Lower lobe of right lung (tissue), 2 donors: ENCODE measurements at places on chromosomes 12 and 14.

DNA sequence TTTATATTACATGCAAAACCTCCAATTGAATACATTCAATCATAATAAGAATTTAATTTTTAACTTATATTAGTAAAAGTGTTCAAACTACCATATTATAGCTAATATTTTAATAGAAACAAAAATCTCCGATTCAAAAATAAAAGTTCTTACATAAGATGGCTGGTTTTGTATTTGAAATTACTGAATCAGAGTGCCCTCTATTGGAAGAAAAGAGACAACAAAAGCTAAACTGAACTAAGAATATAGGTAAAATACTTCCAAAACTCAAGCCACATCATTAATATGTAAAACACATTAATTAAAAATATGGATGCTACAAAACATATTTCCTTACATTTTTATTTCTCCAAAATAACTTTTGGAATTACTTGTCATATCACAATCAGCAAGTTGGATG is 120.3 kb downstream of the GARIN6 start:
- no peak for DNase-seq
- no peaks in the 10 kb centered on the region for H3K27me3 ChIP-seq
- no peak overlapping the region for H3K27ac ChIP-seq
- no peaks in the 10 kb centered on the region for H3K36me3 ChIP-seq
- H3K4me3 ChIP-seq: no peak overlapping the region
- H3K4me1 ChIP-seq: no peaks in the 10 kb centered on the region

- H3K27me3 ChIP-seq: no peaks in the 10 kb centered on the region
- DNase-seq: no peak
- no peak overlapping the region for H3K4me3 ChIP-seq
- H3K4me1 ChIP-seq: no peaks in the 10 kb centered on the region
- H3K36me3 ChIP-seq: no peaks in the 10 kb centered on the region
Measured at GRCh38 chr12:95953000-95953399, 9.9 kb downstream of the AMDHD1 start.

DNA sequence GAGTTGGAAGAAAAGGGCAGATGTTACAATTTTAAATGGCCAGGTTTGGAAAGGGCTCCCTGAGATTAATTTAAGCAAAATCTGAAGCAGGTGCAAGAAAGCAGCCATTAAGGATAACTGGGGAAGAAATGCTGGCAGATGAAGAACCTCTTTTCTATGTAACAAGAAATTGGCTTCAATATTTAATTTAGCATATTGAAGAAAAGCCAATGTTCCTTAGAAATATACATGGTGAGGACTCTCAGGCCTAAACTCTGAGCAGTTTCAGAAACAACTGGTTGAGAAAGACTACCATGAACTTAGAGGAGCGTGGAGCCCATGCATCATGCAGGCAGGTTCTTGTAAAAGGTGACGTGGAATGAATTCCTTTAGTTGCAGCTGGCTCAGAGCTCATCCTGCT is 152.8 kb downstream of the LRIG3 start:
- H3K4me3 ChIP-seq: no peak overlapping the region
- no peak overlapping the region for H3K27ac ChIP-seq
- H3K36me3 ChIP-seq: no peaks in the 10 kb centered on the region
- H3K27me3 ChIP-seq: no peaks in the 10 kb centered on the region
- no peaks in the 10 kb centered on the region for H3K4me1 ChIP-seq
- no peak for DNase-seq

DNA sequence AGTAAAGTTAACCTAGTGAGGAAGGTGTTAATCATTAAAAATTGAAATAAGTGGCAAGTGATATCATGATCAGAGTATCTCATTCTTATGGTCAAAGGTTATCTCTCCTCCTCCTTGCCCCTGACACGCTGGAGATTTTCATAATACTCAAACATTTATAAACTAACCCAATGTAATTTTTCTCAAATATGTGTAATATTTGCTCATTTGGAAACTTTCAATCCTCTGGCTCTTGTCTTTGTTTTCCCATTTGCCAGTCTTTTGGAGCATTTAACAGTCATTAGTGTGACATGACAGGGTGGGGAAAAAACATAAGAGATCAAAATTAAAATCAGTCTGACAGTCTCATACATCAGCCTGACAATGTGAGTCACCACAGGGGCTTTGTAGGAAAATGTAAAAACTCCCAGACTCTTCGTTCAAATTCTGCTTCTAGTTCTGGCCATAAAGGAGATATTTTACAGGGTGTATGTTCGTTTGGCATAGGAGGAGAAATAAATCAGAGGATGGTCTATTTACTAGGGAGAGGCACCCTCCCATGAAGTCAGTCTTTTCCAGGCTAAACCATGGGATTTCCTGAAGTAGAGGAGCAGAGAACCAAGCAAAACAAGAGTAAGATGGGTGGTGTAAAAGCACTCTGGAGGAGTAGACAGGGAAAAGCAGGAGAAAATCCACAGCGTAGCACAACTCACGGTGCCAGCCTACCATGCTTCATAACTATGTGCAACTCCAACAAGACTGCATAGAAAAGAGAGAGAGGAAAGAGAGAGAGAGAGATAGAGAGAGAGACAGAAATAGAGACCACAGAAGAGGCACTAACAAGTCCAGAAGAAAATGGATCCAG is 369.2 kb upstream of the PDE3A start:
- no peak for DNase-seq
- no peaks in the 10 kb centered on the region for H3K4me1 ChIP-seq
- H3K4me3 ChIP-seq: no peak overlapping the region
- H3K27me3 ChIP-seq: no peaks in the 10 kb centered on the region
- H3K36me3 ChIP-seq: no peaks in the 10 kb centered on the region

DNA sequence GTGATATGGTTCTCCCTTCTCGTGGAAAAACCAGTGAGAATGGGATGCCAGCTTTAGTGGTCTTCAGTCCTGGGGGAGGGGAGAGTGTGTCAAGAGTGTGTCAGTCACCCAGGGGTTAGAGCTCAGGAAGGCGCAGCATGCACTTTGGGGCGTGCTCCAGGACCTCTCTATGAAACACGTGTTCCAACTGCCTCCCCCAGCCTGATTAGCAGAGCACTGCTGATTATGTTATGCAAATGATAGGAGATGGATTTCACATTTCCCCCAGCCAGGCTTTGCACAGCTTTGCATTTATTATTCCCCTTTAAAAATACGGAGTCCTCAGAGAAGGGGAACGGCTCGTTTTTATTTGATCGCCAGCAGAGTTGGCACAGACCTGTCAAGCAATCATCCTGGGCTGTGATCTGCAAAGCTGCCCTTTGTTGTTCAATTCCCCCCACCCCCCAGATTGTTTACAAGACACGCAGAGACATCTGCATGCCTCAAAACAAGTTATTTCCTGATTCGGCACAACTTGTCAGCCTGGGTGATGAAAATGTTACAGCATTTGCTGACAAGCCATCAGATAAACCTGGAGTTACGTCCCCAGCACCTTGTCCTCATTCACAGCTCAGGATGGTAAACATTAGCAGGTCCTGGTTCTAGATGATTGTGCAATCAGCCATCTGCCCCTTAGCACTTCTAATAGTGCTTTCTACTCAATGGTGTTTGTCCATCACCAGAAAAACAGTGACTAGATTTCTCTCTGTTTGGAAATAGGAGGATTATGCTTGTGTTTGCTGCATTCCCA is 196.5 kb downstream of the NOVA1 start:
- no peaks in the 10 kb centered on the region for H3K36me3 ChIP-seq
- no peak for DNase-seq
- H3K4me3 ChIP-seq: no peak overlapping the region
- no peaks in the 10 kb centered on the region for H3K27me3 ChIP-seq
- no peaks in the 10 kb centered on the region for H3K4me1 ChIP-seq

GRCh38 chr12:63319386-63319785 is 168.4 kb upstream of the AVPR1A start:
- no peaks in the 10 kb centered on the region for H3K27me3 ChIP-seq
- H3K4me1 ChIP-seq: no peaks in the 10 kb centered on the region
- no peak for DNase-seq
- H3K27ac ChIP-seq: no peak overlapping the region
- no peaks in the 10 kb centered on the region for H3K36me3 ChIP-seq

DNA sequence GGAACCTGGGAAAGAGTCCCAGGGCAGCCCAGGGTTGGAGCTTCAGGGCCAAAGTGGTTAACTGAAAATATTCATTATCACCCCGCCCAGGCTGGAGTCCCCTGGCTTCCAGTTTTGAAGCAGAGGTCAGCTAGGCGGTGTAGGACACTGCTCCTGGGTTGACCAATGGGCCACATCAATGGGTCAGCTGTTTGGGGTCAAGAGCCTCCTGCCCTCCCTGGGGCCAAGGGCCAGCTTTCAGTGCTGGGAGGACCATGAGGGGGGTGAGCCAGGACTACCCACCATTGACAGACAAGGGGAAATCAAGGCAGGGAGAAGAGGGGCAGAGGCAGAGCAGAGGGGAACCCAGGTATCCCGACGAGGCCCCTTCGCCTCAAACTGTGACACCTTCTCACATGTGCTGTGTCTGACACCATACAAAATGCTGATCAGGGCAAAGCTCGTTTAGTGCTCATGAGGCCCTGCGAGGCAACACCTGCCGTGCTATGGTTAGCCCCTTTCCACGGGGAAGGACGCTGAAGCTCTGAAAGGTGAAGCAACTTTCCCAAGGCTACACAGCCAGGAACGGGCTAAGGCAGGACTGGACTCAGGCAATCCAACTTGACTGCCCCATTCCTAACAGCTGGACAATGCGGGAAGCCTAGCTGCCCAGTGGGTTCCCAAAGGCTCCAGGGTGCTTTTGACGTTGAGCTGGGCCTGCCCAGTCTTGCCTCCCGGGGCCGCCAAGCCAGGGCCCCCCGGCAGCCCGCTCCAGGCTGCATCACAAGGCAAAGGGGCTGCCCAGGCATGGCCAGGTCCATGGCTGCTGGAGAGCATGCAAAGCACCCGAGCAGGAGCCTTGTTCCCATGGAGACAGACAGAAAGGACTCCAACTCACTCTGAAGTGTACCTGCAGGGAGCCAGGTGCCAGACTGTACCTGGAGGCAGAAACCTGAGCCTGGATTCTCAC is 2.0 kb downstream of the SYNE3 start:
- H3K27me3 ChIP-seq: no peaks in the 10 kb centered on the region
- peak overlapping the region; percentile 78 for H3K4me3 ChIP-seq
- peak; percentile 54 for DNase-seq
- peak overlapping the region; percentile 80 for H3K27ac ChIP-seq
- no peaks in the 10 kb centered on the region for H3K36me3 ChIP-seq
- H3K4me1 ChIP-seq: peaks cover 62% of the 10 kb centered on the region

DNA sequence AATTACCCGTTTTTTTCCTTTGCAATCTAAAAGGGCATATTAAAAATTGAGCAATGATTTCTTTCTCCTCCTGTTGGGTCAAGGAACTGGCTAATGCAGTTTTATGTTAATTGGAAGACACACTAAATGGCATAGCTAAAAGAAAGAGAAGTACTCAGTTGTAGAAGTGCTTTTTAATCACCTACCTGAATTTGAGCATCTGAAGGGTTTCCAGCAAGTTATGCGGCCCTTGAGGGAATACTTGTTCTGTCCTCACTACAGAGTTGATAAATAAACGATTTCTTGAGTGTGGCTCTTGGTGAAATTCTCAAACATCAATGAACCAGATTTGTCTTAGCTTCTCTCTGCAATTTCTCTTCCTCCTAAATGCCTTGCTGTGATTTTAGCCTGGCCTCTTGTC is 184.1 kb upstream of the RPH3A start:
- DNase-seq: no peak
- H3K36me3 ChIP-seq: no peaks in the 10 kb centered on the region
- H3K4me3 ChIP-seq: no peak overlapping the region
- H3K4me1 ChIP-seq: peaks cover 5% of the 10 kb centered on the region

DNA sequence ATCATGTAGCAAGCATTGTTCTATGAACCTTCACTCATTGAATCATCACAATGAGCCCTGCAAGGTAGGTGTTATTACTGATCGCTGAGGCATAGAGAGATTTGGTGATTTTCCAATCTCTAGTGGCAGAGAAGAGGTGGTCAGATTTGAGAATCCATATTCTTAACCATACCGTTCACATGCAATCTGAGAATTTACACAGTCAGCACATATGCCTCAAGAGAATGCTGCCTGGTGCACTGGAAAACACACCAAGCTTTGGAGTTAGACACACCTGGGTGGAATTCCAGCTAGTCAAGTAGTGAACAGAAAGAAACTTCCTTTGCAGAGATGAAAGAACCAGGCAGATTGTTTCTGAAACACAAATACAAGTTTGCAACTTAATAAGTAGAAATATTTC is 94.1 kb downstream of the LGR5 start:
- DNase-seq: no peak
- no peaks in the 10 kb centered on the region for H3K36me3 ChIP-seq
- no peak overlapping the region for H3K27ac ChIP-seq
- no peaks in the 10 kb centered on the region for H3K27me3 ChIP-seq
- H3K4me1 ChIP-seq: no peaks in the 10 kb centered on the region

GRCh38 chr14:73143003-73143402 is 6.7 kb downstream of the PSEN1 start:
- no peak overlapping the region for H3K27ac ChIP-seq
- H3K36me3 ChIP-seq: peaks cover 8% of the 10 kb centered on the region
- no peaks in the 10 kb centered on the region for H3K27me3 ChIP-seq
- H3K4me3 ChIP-seq: no peak overlapping the region
- H3K4me1 ChIP-seq: peaks cover 12% of the 10 kb centered on the region

DNA sequence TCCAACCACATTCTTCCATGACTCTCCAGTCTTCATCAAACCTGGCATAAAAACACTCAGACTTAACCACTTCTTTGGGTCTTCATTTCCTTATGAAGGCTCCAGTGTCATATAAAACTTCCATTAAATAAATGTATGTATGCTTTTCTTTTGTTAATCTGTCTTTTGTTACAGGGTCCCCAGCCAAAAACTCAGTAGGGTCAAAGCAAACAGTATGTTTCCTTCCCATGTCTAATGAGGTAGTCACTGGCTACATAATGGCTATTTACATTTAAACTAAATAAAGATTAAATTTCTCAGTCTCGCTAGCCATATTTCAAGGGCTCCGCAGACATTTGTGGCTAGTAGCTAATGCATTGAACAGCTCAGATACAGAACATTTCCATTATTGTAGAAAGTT is 40.1 kb upstream of the STAB2 start:
- no peak overlapping the region for H3K4me3 ChIP-seq
- no peaks in the 10 kb centered on the region for H3K36me3 ChIP-seq
- DNase-seq: no peak
- no peaks in the 10 kb centered on the region for H3K27me3 ChIP-seq

DNA sequence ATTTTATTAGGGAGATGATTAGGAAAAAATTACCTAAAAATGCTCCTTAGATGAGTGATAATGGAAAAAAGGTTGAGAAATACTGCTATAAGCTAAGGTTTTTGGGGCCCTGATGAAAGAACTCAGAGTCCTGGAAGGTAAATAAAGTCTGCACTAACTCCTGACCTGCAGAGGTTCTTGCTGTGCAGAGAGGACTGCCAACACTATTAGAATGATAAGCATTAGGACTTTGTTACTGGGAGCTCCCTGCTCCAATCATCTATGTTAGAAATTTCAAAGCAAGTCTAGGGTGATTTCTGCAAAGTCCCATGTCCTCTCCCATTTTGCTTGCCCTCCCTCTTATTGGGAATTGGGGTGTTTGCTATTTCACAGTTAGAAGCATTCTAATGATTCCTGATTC is 112.2 kb downstream of the SMOC1 start:
- no peaks in the 10 kb centered on the region for H3K36me3 ChIP-seq
- no peak overlapping the region for H3K4me3 ChIP-seq
- H3K27me3 ChIP-seq: peaks cover 13% of the 10 kb centered on the region

DNA sequence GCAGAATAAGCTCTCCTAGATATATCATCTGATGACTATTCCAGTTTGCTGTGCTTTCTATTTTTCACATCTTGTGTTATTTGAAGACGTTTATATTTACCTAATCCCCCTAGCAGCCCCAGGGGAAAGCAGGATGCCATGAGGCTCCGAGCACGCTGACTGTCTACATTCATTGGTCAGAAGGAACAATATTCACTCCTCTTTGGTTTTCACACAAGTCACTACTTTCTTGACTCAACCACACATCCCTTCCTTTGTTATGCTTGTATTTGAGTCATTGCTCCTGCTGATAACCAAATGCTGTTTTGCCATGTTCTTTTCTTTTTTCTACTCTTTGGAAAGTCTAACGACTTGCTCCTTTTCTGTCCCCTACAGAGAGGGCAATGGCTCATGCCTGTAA is 86.5 kb upstream of the SLC38A2 start:
- no peak overlapping the region for H3K4me3 ChIP-seq
- H3K27ac ChIP-seq: peak overlapping the region; percentile 13
- peaks cover 43% of the 10 kb centered on the region for H3K4me1 ChIP-seq
- no peaks in the 10 kb centered on the region for H3K36me3 ChIP-seq
